Mesenteric fat pad (tissue), 1 donor: ENCODE measurements at places on chromosomes 12 and 14. TPM values are rescaled to one million over a fixed set of nuclear protein-coding genes. Genes with fewer than 3 reads are reported as not detected.

CNTN1 gene
- 1.5 TPM for total RNA-seq

BCL2L14 gene
- total RNA-seq: not detected

KRT73 gene
- total RNA-seq: not detected

FOXN4 gene
- not detected for total RNA-seq

GRCh38 chr14:30838351-30838750 lies 36.0 kb upstream of the COCH start:
- DNase-seq: no peak
